ENCODE measurements at places on chromosomes 1 and 21.

DNA sequence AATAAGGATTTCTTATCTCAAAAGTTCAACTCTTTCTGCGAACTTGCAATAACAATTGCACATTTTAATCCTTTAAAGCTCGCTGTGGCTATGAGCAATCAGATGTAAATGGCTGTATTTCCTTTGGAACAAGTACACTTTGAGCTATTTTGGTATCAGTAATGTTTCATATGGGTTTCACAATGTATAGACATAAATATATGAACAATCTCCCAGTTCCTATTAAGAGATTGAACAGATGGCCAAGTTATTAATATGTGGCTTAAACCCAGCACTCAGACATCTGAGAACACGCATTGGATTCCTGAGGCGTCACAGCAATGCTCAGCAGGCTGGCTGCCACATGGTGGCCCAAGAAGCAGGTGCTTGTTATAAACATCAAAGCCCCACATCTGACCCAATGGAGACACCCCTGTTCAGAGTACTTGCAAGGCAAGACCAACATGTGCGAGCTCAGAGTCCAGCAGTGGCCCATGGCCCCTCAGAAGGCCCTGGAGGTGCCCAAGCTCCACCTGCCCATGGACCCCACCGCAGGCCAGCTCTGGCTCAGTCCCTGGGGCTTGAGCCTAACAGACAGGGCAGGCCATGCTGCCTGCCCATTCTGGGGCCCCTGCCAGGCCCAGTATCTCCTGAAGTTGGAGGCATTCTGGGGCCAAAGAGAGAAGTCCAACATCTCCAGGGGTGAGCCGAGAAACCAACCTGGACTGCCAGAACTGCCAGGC is 23.7 kb downstream of the PSMG1 start:
- no peak for DNase-seq

GRCh38 chr1:228240411-228241240 is 32.8 kb downstream of the OBSCN start:
- DNase-seq = no peak

DNA sequence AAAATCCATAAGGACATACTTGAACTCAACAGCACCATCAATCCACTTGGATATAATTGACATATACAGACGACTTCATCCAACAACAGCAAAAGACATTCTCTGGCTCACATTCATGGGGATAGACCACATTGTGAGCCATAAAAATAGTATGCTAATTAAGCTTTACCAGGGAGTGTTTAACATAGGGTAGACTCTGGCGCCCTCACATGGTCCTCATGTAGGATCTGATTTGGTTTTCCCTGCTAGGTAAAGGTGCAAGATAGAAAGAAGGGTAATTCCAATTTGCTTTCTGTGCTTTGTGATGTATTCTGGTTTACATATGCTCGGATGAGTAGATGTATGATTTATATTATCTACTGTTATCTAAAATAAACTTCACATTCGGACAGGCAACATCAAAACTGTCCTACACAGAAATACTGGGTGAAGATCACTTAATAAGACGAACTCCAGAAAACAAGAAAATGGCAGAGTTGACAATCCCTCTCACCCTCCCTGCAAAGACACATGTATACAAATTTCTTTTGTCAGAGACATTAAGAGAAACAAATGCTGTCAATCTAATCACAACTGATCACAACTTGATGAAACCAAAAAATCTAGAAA is 27.7 kb downstream of the CR1L start:
- no peak for DNase-seq

GRCh38 chr1:211741788-211742187 is 66.4 kb upstream of the NEK2 start:
- no peak for DNase-seq

GRCh38 chr1:94623560-94624148 is 82.1 kb upstream of the F3 start:
- no peak for DNase-seq

- no peak for DNase-seq
These were observed 58.9 kb downstream of the RHOU start for GRCh38 chr1:228794173-228794572.

GRCh38 chr1:119150150-119150549 is 9.7 kb upstream of the WARS2 start:
- DNase-seq = no peak

DNA sequence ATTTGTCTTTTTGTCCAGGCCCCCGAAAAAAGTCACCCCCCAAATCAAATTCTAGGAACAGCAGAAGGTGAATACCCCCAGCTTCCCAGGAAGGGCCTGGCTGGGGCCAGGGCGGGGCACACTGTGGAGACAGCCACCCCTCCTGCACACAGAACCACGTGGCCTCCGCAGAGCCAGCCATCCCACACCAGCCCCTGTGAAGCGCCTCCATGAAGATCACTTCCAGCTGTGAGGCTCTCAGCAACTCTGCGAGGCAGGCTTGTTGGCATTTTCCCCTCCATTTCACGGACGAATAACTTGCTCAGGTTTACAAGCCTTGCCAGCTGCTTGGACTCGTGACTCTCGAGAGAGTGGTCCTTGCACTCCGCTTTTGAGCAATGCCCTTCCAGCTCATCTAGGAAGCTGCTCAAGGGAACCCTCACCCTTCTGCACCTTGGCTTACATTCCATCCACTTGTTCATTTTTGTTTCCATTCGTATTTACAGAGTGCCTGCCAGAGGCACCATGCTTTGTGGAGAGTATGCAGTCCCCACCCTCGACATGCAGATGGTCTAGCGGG is 48.2 kb downstream of the SYT6 start:
- no peak for DNase-seq

DNA sequence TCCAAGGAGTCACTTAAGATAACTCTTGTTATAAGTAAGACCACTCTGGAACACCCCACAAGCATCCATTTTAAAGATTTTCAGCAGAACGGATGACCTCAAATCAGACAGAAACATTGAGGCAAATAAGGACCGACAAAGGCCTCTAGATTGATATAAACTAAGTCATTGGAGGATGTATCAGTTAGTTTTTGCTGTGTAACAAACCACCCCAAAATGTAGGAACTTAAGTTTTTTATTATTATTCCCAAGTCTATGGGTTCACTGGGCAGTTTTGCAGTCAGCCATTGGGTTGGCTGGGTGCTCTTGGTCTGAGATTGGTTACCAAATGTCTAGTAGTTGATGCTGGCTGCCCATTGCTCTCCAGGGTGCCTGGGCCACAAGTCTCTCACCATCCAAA is 311.8 kb downstream of the SIPA1L2 start:
- no peak for DNase-seq

GRCh38 chr1:231340328-231341013 is 2.4 kb downstream of the SPRTN start:
- no peak for DNase-seq

GRCh38 chr1:221204055-221204833 is 325.0 kb downstream of the HLX start:
- DNase-seq = no peak

- no peak for DNase-seq
These were observed 10.8 kb upstream of the DEGS1 start for GRCh38 chr1:224172229-224172628.
